ENCODE measurements at places on chromosomes 13 and 19.

DNA sequence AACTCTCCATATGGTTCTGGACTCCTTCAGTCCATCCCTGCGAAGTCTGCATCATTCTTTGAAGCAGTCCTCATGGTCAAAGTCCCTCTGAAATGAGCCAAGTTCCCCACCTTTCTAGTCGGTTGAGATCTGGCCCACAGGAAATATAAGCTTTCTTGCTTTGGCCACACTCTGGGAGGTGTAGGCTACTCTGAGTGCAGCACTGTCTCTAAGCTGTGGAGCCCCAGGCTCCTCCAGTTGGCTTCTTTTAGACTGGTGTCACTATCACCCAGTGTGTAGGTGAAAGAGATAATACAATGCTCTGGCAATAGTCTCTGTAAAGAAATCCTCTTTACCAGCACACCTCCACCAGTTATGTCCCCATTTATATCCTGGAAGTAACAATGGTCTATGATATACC lies 486.5 kb upstream of the KLF12 start:
- no peak for DNase-seq

DNA sequence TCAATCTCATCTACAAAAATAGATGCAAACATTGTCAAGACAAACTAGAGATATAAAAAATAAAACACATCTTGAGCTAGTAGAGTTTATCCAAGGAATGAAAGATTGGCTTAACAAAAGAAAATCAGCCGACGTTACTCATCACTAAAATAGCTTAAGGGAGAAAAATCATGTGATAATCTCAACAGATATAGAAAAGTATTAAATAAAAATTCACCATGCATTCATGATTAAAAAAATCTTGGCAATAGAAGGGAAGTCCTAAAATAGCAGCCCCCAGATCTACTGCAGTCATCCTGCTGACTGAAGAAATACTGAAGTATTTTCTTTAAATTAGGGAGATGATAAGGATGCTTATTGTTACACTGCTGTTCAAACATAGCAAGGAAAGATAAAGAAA lies 12.6 kb upstream of the DCLK1 start:
- DNase-seq, result no peak

DNA sequence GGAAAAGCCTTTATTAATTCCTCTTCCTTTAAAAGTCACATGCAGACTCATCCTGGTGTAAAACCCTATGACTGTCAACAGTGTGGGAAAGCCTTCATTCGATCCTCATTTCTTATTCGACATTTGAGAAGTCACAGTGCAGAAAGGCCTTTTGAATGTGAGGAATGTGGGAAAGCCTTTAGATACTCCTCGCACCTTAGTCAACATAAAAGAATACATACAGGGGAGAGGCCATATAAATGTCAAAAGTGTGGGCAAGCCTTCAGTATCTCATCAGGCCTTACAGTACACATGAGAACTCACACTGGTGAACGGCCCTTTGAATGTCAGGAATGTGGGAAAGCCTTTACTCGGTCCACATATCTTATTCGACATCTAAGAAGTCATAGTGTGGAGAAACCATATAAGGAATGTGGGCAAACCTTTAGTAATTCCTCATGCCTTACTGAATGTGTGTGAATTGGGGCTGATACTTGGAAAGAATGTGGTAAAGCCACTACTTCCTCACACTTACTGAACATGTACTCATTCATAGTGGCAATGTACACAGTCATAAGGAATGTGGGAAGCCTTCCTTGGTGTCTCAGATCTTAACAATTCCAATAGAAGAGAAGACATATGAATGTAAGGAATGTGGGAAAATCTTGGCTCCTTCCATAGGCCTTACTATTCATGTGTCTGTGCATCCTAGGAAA lies 18.8 kb downstream of the ZNF559 start:
- DNase-seq, result no peak

GRCh38 chr19:48720251-48720612 lies 707 bp upstream of the MAMSTR start:
- DNase-seq, result no peak

DNA sequence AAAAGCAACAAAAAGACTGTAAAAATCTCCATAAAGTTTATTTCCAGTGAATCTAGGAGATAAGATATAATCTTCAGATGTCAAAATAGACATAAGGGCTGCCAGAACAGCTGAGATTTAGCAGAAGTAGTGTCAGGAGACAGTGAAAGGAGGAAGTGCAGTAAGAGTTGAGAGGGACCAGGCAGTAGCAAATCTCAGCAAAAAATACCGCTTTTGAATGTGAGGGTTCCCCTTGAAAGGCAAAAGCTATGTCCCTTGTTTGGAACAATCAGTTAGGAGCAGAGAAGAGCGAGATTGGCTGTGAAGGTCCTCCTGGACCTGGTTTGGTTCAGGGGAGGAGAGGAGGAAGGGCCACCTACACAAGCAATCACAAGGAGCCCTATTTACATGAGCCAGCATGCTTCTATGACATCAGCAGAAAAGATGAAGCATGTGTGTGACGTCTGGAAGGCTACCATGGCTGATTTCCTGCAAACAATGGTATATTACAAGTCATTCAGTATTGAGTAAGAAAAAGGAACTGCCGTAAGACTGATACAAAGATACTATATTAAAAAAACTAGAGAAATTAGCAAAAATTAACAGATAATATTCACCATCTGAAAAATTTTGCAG lies 98.9 kb upstream of the SIAH3 start:
- DNase-seq, result no peak

DNA sequence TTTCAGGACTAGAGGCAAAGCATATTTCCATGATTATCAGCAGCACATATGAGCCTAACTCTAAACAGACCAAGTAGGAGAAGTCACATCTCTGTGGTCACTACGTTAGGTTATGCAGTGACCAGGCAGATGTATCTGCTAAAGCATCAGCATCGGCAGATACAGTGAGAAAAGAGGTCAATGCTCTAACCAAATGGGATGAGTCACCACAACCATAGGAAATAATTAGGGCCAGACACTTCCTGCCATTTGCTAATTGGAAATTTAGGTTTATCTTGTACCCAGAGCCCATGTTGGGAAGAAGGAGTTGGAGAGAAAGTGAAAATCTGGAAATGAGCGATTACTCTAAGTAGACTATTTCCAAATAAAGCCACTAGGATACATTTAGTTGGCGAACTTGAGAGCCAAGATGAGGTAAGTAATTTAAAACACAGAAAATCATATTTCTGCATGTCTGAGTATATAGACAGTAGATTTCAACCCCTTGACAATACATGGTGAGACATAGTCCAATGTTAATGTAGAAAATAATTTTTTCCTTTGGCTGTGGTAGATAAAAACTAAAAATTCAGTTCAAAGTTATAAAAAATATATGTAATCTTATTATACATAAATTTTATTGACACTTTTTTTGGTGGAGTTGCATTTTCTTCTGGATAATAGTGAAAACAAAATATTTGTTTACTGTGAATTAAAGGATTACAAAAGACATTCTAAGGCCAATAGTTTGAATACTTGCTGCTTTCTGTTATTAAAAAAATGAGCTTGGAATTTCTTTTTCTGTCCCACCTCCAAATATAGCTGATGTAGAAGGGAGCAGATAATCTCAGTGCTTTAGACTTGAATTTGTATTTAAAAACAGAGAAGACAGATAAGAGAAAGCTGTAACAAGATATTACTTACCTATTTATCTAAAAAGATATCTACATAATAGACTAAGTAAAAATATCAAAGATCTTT lies 104.4 kb upstream of the CSNK1A1L start:
- no peak for DNase-seq

DNA sequence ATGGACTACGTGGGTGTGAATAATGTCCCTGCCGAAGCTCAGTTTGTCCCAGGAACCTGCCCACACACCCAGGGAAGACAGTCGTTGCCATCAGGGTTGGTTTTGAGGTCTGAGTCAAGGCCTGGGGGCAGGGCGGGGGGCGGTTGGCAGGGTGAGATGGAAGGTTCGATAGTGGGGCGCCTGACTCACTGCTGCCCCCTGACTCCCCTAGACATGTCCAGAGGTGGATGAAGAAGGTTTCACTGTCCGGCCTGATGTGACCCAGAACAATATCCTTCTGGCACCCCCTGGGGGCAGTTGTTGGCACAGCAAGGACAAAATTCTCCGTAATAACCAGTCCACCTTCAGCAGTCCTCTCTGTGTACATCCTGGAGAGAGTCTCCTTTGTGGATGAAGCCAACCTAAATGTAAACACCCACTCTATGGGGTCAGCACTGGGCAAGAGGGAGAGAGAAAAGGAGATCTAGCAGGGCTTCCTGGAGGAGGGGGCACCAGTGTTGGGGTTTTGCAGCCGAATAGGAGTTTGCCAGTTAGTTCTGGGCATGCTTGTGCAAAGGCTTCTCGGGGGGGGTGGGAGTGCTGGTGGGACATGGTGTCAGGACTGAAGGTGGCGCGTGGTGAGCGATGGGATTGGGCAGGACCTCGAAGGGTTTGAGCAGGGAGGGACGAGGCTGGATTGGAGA lies 19.6 kb upstream of the B3GNT3 start:
- peak; percentile 23 for DNase-seq

DNA sequence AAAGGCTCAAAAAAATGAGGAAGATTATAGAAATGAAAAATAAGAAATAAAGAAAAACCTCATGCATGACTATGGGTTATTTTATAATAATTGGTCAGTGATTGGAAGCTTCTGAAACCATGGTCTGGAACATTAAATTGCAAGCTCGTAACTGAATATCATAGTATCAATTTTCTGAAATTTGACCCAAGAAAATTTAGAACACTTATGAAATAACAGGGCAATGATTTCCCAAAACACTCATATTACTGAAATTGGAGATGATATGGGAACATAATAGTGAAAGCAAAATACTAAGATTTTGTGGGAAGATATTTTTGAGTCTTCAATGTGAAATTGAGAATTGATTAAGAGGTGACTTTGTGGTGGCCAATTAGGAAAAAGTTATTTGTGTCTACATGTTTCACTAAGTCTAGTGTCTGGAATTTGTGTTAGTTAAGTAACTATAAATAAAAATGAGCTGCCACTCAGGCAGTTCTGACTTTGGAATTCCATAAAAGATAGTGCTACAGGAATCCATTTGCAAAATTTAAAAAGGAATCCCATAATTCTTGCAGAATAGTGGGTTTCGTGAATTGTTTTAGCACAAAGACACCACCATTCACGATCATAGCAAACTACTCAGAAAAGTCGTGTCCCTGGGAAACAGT lies 603.0 kb downstream of the LMO7 start:
- DNase-seq, result no peak

DNA sequence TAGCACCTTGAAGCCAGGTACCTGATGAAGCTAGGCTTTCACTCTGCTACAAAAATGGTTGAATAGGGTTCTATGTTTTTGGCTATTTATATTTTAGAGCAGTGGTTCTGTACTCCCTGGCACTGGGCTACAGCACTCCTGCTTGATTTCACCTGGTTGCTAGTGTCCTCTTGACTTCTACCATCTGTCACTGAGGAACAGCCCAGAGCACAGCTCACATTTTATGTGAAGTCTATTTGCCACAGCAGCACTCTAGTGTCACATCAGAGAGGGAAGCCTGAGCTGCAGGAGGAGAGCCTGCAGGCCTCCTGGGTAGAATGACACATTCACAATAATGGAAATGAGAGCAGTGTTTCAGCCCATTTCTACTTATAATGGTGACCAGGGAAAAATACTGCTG lies 184.2 kb downstream of the ZNF486 start:
- no peak for DNase-seq
